IgD-negative memory B cell (primary cell): ENCODE measurements at places on chromosomes 13 and 19. TPM values are rescaled to one million over a fixed set of nuclear protein-coding genes. Genes with fewer than 3 reads are reported as not detected.

Gene CEBPA
- 0.15 TPM for polyA plus RNA-seq

Gene NLRP7
- polyA plus RNA-seq = 1.4 TPM

Gene UBXN6
- polyA plus RNA-seq = 7.0 TPM

Gene PDCD5
- polyA plus RNA-seq = 101 TPM

Gene ZNF177
- 1.6 TPM for polyA plus RNA-seq

Gene GJB2
- polyA plus RNA-seq = not detected

Gene SELENOV
- polyA plus RNA-seq = not detected

Gene NXNL1
- polyA plus RNA-seq = not detected

Gene LILRA1
- polyA plus RNA-seq = not detected

Gene ZNF534
- polyA plus RNA-seq = 0.14 TPM

Gene SPACA4
- not detected for polyA plus RNA-seq

Gene DIAPH3
- not detected for polyA plus RNA-seq

Gene ATF5
- 3.4 TPM for polyA plus RNA-seq

Gene ZNF256
- polyA plus RNA-seq = 7.8 TPM

Gene TRPM4
- polyA plus RNA-seq = not detected

Gene PDE4C
- not detected for polyA plus RNA-seq

Gene OR7A5
- polyA plus RNA-seq = not detected

Gene TTYH1
- polyA plus RNA-seq = 0.16 TPM

Gene CEACAM16
- polyA plus RNA-seq = not detected

Gene NUFIP1
- polyA plus RNA-seq = 6.3 TPM

Gene LILRA6
- 0.18 TPM for polyA plus RNA-seq

Gene PSPN
- polyA plus RNA-seq = 0.65 TPM

Gene RUBCNL
- 82.6 TPM for polyA plus RNA-seq

Gene ACP7
- not detected for polyA plus RNA-seq

Gene CYP4F2
- not detected for polyA plus RNA-seq

Gene CYP2A7
- not detected for polyA plus RNA-seq

Gene UBE2L5
- not detected for polyA plus RNA-seq

Gene SHISA7
- polyA plus RNA-seq = not detected

Gene CACNA1A
- polyA plus RNA-seq = 3.1 TPM

Gene ZNF541
- not detected for polyA plus RNA-seq

Gene SGTA
- polyA plus RNA-seq = 44.2 TPM

Gene NUMBL
- 4.0 TPM for polyA plus RNA-seq

Gene ZNF524
- polyA plus RNA-seq = 49.6 TPM

Gene PVR
- not detected for polyA plus RNA-seq

Gene OR7C1
- not detected for polyA plus RNA-seq

Gene NLRP5
- polyA plus RNA-seq = not detected

Gene GET3
- polyA plus RNA-seq = 64.2 TPM

Gene ZNF229
- 1.4 TPM for polyA plus RNA-seq

Gene RCBTB1
- 8.5 TPM for polyA plus RNA-seq

Gene SIGLEC9
- polyA plus RNA-seq = 0.21 TPM

Gene COMP
- not detected for polyA plus RNA-seq

Gene TPP2
- 21.4 TPM for polyA plus RNA-seq

Gene ELSPBP1
- polyA plus RNA-seq = not detected

Gene LHB
- 0.78 TPM for polyA plus RNA-seq

Gene GIPR
- not detected for polyA plus RNA-seq

Gene KCNRG
- polyA plus RNA-seq = 0.80 TPM

Gene ZNF799
- 10.2 TPM for polyA plus RNA-seq

Gene TEX29
- polyA plus RNA-seq = not detected

Gene KIR2DL4
- polyA plus RNA-seq = not detected

Gene KLK1
- polyA plus RNA-seq = 15.5 TPM

Gene LIM2
- 0.24 TPM for polyA plus RNA-seq

Gene SBK3
- polyA plus RNA-seq = not detected

Gene ZNF208
- 1.1 TPM for polyA plus RNA-seq

Gene ZNF416
- 5.5 TPM for polyA plus RNA-seq

Gene EFNA2
- not detected for polyA plus RNA-seq

Gene ZNF560
- polyA plus RNA-seq = not detected

Gene ZNF302
- polyA plus RNA-seq = 13.1 TPM

Gene ZNF91
- 32.3 TPM for polyA plus RNA-seq

Gene NEK3
- 8.3 TPM for polyA plus RNA-seq
